Activated T-helper 1 cell treated with anti-CD3 and anti-CD28 coated beads, Interleukin-12 subunit alpha, Interleukin-12 subunit beta, Interleukin-2, Interleukin-4 antibody, amounts not matched to agents 30 ng/mL and 10 ng/mL and 1 ng/mL, durations not matched to agents 14 hours and 24 hours and 36 hours (primary cell): ENCODE measurements at places on chromosomes 1 and 21. TPM values are rescaled to one million over a fixed set of nuclear protein-coding genes. Genes with fewer than 3 reads are reported as not detected.

DNA sequence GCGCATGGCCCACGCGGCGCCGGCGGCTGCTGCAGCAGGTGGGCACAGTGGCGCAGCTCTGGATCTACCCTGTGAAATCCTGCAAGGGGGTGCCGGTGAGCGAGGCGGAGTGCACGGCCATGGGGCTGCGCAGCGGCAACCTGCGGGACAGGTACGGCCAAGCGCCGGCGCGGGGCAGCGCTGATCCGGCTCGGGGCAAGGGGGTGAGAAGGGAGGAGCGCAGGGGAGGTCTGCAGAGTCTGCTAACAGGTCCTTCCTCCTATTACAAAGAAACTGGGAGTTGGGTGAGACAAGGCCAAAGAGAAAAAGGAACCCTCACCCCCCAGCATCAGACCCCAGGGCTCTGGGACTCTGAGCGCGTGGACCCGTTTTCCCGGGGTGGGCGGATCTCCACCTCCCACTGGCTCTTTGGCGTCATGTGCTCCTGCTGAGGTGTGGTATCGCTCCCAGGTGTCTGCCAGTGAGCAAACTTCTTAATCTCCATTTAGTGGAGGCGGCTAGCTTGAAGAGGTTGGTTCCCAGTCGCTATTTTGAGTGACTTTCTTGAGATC, 431 bp downstream of the MTARC1 start:
- DNase-seq: no peak
- H3K4me1 ChIP-seq: no peaks in the 10 kb centered on the region
- no peaks in the 10 kb centered on the region for H3K36me3 ChIP-seq
- no peak overlapping the region for H3K4me3 ChIP-seq
- H3K27ac ChIP-seq: no peak overlapping the region

Gene ERICH3
- not detected in 2 replicates for total RNA-seq

- H3K4me1 ChIP-seq: no peaks in the 10 kb centered on the region
- H3K27ac ChIP-seq: no peak overlapping the region
- no peak for DNase-seq
- no peak overlapping the region for H3K4me3 ChIP-seq
- peaks cover 4% of the 10 kb centered on the region for H3K27me3 ChIP-seq
These were observed 192.4 kb downstream of the HMCN1 start for GRCh38 chr1:185926588-185926987.

GRCh38 chr1:5917281-5917590, 75.0 kb downstream of the NPHP4 start:
- no peak for DNase-seq
- H3K4me1 ChIP-seq: peaks cover 9% of the 10 kb centered on the region
- no peaks in the 10 kb centered on the region for H3K27me3 ChIP-seq
- H3K4me3 ChIP-seq: no peak overlapping the region
- H3K36me3 ChIP-seq: no peaks in the 10 kb centered on the region

GRCh38 chr21:36754241-36754898, 55.5 kb downstream of the SIM2 start:
- H3K4me3 ChIP-seq: no peak overlapping the region
- no peaks in the 10 kb centered on the region for H3K36me3 ChIP-seq
- no peaks in the 10 kb centered on the region for H3K4me1 ChIP-seq
- DNase-seq: no peak

Gene PWP2
- 11.9 and 15.1 TPM in 2 replicates for total RNA-seq
